ENCODE measurements at places on chromosomes 2 and 18.

DNA sequence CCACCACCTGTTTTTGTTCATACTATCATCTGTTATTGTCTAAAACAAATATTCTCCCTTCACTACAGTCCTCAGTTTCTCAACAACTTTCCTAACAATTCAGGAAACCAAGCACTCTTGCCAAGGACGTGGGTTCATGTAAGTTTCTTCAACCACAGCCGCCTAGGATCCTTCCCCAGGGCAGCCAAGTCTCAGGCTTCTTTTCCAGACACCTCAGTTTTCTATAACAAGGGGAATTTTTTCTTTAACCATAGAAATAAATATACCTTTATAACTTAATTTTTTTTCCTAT, 39.4 kb upstream of the AGPS start:
- DNase-seq, result no peak

- no peak for DNase-seq
These were observed 225.5 kb downstream of the DYSF start for GRCh38 chr2:71678874-71679273.

GRCh38 chr2:139836769-139837168, 1056.6 kb upstream of the NXPH2 start:
- DNase-seq, result no peak

DNA sequence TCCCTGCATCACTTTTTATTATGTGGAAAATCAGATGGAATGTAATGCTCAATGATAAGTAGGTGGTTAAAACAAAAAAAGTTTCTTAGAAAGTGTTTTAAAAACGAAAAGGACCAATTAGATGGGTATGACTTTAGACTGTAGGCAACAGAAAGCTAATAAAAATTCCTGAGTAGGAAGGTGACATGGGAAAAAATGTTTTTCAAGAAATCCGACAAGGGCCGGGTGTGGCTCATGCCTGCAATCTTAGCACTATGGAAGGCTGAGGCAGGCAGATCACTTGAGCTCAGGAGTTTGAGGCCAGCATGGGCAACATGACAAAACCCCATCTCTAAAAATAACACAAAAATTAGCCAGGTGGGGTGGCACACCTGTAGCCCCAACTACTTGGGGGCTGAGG, 126.1 kb downstream of the THADA start:
- DNase-seq, result no peak

DNA sequence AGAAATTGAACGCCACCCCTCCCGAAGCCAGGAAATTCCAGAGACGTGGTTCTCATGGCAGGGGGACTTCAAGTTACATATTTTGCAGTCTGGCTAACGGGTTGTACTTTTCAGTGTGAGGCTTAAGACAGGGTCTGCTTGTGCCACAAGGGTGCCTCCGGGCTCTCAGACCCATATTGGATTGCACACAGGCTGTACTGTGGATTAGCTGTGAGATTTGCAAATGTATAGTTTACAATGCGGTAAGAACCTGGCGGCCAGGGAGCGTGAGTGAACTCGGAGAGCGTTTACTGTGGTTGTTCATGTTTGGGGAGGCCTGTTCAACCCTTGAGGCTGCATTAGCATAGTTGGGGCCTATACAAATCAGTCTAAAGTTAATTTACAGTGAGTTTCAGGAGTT, 143.9 kb upstream of the SIX2 start:
- no peak for DNase-seq

DNA sequence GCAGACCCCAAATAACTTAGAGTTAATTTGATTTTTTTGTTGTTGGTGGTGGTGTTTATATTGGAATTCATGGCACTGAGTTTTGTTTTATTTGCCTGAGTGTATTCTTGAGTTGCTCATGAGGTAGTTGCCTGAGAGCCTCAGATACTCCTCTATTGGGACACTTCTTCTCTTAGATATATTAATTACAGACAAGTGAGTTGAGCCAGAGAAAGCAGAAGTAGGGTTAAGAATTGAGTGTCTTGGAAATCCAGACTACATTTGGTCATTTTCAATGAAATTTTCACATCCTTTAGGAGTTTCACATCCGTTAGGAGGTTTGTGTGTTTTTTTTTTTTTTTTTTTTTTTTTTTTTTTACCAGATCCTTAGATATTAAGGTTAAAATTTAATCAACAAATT, 29.0 kb downstream of the FMNL2 start:
- DNase-seq, result no peak

DNA sequence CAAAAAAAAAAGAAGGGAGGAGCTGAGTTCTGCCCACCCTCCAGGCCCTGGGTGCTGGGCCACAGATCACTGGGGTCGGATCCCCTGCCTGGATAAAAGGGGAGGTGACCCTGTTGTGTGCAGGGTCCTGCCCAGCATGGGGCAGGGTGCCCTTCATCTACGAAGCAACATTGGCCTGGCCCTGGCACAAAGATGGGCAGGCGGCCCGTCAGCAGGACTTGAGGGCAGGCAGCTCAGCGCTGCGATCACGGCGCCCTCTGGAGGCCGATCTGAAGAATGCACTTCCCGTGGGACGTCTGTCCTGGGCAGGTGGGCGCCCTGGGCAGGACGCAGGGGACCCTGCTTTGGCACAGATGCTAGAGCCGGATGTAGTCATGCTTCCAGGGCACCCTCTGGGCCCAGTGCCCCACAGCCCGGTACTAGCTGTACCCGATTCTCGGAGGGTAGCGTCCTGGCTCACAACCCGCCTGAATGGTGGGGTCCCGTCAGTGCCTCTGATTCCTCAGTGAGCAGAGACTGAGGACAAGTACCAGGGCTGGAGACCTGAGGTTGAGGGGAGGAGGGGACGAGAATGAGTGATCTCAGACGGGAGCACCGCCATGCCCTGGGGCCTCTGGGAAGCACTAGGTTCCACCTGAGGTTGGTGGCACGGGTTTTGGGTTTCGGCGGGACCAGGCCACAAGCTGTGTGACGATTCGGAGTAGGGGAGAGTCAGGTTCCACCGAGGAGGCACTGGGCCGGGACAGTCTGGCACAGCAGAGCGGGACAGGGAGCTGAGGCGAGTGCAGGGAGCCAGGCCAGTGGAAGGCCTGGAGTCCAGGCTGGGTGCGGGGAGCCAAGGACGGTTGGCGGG, 18.0 kb downstream of the ARID5A start:
- DNase-seq, result peak; percentile 57

- DNase-seq, result no peak
These were observed 59.8 kb downstream of the MARCHF4 start for GRCh38 chr2:216312441-216312840.

DNA sequence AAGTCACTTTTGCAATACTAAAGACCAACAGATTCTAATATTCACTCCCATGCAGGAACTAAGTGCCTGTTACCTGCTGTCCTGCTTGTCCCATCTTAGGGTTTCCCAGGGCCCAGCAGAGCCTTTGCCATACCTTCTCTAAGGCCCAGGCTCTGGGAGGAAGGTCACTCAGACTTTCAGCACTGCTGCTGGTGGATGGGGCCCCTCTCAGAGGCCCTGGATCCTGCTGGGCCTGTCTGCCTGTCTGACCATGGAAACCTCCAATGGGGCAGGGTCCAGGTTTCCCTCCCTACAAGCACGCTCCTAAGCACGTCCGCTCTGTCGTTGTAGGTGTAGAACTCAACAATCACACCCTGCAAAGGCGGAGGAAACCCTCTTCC, 75.1 kb downstream of the RRM2 start:
- DNase-seq, result no peak

- DNase-seq, result no peak
These were observed 290.1 kb upstream of the KLHL14 start for GRCh38 chr18:33062834-33063364.

DNA sequence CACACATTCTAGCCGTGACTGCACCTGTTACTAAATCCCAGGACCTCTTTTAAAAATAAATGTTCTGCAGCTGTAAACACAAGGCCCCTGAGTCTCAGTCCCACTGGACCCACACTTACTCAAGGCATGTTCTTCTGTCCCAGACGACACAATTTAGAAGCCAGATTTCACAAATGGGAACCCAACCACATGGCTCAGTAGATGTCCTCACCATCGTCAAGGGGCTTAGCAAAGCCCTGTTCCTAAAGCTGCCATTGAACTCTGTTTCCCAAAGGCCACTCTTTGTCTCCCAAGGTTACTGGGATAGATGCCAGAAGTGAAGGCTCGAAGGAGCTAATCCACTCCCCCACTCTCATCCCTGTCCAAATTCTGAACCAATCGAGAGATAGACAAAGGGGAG, 301.0 kb downstream of the GALR1 start:
- DNase-seq, result no peak

DNA sequence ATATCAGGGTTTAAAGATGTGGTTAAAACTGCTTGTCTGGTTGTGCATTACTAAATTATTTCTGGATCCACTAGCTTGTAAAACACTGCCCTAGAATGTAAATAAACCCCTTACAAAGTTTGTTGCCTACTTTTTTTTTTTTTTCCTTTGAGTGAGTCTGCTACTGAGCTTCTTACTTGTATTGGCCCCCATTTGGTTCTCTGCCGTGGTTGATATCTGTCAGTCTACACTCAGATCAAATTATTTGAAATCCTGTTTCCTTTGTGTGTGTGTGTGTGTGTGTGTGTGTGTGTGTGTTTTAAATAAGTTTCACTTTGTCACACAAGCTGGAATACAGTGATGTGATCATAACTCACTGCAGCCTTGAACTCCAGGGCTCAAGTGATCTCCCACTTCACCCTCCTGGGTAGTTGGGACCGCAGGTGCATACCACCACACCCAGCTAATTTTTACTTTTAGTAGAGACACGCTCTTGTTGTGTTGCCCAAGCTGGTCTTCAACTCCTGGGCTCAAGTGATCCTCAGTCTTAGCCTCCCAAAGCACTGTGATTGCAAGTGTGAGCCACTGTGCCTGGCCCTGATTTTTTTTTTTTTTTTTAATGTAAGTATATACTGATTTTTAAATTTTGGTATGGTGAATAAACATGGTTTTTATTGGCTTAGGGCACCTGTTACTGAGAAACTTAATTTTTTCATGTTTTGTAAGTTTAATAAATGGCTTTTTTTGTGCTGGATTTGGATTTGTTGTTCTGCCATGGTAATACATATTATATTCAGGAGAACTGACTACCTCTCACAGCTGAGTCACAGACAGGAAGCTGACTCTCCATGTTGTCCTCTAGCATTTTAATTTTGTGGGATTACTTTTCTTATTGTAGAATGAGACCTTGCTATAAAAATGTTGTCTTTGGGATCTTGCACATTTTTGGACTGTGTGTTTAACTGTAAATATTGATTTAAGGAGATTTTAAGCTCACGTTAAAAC, 48.5 kb downstream of the MAP4K4 start:
- DNase-seq, result no peak

DNA sequence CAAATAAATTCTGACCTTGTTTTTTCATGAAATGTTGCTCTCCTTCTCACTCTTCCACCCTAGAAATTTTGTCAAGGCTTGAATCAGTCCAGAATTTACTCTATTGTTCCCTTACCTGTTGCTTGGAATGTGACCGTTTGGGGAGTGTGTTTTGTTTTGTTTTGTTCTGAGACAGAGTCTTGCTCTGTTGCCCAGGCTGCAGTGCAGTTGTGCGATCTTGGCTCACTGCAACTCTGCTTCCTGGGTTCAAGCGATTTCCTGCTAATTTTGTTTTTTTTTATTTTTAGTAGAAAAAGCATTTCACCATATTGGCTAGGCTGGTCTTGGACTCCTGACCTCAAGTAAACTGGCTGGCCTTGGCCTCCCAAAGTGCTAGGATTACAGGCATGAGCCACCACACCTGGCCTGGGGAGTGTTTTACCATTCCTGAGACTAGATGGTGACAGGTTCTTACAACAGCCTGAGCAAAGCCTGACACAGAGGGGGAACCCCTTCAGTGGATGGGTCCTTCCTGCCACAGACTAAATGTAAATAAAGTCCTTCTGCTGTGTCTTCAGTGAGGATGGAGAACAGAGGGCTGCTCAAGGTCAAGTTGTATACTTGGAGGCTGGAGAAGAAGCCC, 52.0 kb downstream of the HAUS1 start:
- DNase-seq, result no peak

DNA sequence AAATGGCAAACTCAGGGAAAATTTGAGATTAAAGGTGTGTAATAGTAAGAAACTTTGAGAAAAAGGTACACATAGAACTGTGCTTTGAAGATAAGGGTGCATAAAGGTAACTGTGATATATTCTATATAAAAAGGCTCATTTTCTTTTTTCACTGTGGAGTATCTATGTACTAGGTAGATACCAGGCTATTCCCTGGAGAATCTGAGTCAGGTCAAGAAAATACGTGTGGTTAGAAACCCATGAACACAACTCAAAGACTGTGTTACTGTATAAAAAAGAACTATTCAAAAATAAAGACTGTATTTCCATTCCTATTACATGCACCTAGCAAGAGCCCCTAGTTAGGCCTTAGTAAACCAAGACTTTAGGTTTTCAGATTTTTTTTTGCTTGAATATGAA, 100.1 kb upstream of the GRB14 start:
- no peak for DNase-seq

GRCh38 chr2:240790370-240791220, 29.4 kb downstream of the KIF1A start:
- DNase-seq, result no peak

DNA sequence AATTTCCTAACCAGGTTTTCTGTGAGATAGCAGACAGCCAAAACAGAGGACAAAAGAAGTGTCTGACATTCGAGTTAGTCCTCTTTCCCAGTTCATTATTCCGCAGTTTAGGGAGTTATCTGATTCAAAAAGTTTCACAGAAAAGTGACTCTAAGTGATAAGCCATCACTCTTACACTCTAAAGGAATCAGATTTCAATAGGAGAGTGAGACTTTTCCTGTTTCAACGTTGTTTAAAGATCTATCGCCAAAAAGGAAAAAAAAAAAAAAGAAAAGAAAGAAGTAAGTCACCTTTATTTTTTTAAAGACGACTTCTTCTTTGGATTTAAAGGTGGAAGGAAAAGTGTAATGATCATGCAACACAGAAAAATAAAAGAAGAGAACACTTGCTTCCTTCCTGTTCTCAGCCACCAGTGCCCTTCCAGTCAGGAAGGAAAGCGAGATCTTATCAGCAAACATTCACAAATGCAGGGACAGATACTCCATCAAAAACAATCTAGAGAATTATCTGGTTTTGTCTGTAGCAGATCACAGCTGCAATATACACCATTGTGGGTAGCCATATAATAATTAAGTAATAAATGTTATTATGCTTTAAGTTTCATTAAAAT, 49.8 kb downstream of the TFPI start:
- DNase-seq, result no peak

- no peak for DNase-seq
These were observed 107.8 kb downstream of the MEP1B start for GRCh38 chr18:32297579-32298170.

DNA sequence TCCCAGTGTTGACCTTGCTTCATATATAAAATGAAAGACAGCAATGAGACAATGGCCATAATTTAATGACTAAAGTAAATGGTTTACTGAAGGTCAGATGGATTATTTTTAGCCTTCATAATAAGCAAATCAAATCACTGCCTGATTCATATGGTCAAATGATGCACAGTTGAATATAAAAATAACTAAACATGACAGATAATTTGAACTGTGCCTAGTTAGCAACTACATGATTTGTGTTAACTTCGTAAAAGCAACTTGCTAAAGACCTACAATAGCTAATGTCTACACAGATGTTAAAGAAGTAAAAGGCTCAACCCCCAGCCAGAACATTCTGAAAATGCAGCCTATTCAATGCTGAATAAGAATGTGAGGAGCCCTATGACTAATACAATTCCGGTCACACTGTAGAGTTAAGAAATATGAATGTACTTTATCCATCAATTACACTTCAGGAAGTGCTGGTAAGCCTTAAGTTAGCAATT, 590.8 kb upstream of the CDH2 start:
- no peak for DNase-seq

- DNase-seq, result no peak
These were observed 60.2 kb downstream of the EIF5B start for GRCh38 chr2:99397266-99397920.

Data from CD4-positive, alpha-beta T cell (primary cell).